Tongue (tissue), 3 donors: ENCODE measurements at places on chromosomes 3 and 15. TPM values are rescaled to one million over a fixed set of nuclear protein-coding genes. Genes with fewer than 3 reads are reported as not detected.

The PLCH1 gene
- 3.1 TPM for total RNA-seq

The MESP2 gene
- not detected for total RNA-seq

DNA sequence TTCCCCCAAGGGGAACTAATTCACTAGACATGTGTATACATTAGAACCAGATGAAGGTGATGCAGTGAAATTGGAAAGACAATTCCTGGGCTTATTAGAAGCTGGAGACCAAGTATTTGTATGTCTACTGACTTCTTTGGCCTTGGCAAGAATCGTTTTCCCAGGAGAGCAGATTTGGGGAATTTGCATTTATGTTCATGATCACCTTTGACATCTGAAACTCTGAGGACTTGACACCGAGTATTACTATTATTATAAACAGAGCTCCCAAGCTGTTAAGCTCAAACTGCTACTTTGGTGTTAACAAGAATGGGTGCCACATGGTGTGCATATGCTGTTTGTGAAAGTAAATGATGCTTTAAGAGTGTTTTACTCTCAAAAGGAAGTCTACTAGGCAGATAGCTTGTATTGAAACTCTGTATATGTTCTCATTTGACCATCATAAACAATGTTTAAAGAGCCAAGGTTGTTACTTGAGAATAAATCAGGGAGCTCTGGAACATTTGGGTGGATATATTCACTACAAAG lies 519.8 kb upstream of the GOLIM4 start:
- DNase-seq = no peak

The SPRED1 gene
- 64.1 TPM for total RNA-seq

- no peak for DNase-seq
These were observed 7.8 kb upstream of the FAM174B start for GRCh38 chr15:92663250-92663951.

GRCh38 chr3:45952456-45952855 lies 9.2 kb downstream of the CXCR6 start:
- no peak for DNase-seq

DNA sequence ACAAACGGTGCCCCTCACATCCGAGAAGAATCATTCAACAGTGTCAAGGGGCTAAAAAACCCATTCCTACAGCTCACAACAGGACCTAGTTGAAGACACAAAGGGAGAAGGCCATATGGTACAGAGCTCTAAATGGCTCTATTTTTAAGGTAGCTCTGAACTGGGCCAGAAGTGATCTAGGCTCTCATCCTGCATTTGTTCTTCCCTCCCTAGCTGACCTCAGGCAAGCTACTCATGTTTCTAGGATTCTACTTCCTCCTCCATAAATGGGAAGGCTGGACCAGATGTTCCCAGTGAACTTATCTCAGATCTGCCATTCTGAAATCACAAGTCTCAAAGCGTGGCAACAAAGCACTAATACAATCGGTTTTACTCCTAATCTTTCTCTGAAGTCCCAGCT lies 62.3 kb downstream of the CPNE4 start:
- DNase-seq = no peak

- no peak for DNase-seq
These were observed 426.5 kb downstream of the TBC1D5 start for GRCh38 chr3:17315897-17316296.

- DNase-seq = peak; percentile 44
These were observed 4.6 kb upstream of the APBA2 start for GRCh38 chr15:28881170-28881569.

DNA sequence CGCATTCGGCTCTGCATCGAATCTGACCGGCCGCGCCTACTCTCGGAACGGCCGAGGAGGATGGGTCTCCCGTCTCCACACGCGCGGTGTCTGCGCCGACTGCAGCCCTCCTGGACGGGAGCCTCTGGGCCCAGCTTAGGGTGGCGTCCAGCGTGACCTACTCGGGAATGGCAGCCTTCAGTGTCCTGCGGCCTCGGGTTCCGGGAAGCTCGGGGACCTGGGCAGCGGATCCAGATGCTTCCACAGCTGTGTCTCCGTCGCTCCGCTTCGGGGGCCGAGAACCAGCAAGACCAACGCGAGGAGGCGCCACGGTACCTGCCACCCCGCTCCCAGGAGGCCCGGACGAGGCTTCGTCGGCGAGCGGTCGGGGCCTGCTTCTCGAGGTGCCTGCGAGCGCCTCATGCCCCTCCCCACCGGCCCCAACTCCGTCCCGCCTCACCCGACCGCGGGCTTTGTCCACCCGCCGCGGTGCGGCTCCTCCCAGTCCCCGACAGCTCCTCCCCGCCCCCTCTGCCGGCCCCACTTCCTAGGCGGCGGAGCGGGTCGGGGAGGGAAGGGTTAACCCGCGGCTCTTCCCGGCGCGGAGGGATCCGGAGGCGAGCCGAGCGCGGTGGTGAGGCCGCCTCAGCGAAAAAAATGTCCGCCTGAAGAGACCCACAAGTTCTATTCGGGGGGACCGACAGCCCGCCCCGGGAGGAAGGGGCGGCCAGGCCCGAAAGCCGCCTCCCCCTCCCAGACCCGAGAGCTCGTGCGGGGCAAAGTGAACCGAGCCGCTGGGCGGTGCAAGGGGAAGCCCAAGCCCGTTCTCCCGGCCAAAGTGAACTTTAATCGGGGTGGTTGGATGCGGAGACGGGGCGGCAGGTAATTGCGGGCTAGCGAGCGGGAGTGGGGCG lies at the start of gene TCF12:
TCF12 (plus strand) TSS at position 599 of the 893 bp plus-strand sequence. CDS start 1,270 bp downstream, outside the sequence.
- peak; percentile 99 for DNase-seq

GRCh38 chr3:11204697-11205348 lies 50.5 kb downstream of the HRH1 start:
- DNase-seq = no peak

The DPH3 gene
- total RNA-seq = 16.5 TPM

DNA sequence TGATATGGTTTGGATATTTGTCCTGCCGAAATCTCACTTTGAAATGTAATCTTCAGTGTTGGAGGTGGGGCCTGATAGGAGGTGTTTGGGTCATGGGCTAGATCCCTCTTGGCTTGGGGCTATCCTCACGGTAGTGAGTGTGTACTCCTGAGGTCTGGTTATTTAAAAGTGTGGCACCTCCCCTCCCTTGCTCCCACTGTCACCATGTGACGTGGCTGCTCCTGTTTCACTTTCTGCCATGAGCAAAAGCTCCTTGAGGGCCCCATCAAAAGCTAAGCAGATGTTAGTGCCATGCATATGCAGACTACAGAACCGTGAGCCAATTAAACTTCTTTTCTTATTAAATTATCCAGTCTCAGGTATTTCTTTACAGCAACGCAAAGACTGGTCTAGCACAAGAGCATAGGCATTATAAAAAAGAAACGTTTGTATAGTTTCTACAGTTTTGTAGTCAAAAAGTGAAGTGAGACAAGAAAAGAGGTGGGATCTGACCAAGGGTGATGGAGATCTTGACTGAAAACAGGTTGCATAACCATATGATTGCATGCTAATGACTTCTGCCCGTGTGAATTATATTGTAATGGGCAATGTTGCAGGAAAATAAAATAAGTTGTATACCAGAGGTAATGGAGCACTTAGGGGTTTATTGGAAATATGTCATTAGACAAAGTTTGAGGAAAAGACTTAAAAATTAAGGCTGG lies 28.5 kb upstream of the CLASP2 start:
- no peak for DNase-seq

- DNase-seq = peak; percentile 83
These were observed 42.5 kb downstream of the MUC20 start for GRCh38 chr3:195763076-195763830.

- DNase-seq = no peak
These were observed 41.0 kb downstream of the ABHD2 start for GRCh38 chr15:89129123-89129815.

DNA sequence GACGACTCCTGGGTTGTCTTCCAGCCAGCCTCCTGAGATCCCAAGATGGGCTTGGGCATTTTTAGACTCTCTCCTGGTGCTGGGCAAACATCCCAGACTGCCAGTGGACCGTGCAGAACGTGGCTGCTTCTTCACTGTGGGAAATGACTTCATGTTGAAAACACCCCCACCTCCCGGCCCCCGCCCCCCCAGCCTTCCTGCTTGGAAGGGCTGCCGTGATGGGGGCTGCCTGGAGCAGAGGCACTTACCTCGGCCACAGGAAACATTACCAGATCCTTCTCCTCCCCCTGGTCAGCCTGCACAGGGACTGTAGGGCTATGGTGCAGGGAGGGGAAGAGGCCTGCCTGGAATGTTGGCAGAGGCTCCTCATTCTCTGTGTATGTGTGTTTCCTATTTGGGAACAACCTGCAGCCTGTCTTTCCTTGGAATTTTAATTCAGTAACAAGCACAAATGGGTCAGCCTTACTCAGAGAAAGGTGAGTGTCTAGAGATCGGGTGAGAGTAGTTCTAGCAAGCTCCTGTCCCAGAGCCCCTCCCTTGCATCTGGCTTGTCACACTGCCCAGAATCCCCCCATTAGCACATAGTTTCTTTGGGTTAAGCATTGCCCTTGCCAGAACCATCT lies 90.8 kb downstream of the ANP32A start:
- DNase-seq = peak; percentile 63

DNA sequence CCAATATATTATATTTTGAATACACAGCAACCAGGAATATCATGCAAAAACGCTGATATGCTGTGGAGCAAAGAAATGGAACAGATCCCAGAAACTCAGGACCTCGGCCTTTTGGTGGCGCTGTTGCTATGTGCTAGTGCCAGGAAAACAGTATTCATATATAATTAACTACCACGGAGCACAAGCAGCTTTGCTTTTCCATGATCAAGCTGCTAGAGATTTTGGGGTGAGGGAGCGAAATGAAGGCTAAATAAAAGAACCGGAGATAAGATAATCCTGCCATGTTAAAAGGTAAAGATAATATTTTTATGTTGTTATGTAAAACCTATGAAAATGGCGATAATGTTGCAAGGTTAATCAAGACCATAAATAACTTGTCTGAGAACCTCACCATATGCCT lies 157.7 kb upstream of the FAM3D start:
- peak; percentile 85 for DNase-seq

DNA sequence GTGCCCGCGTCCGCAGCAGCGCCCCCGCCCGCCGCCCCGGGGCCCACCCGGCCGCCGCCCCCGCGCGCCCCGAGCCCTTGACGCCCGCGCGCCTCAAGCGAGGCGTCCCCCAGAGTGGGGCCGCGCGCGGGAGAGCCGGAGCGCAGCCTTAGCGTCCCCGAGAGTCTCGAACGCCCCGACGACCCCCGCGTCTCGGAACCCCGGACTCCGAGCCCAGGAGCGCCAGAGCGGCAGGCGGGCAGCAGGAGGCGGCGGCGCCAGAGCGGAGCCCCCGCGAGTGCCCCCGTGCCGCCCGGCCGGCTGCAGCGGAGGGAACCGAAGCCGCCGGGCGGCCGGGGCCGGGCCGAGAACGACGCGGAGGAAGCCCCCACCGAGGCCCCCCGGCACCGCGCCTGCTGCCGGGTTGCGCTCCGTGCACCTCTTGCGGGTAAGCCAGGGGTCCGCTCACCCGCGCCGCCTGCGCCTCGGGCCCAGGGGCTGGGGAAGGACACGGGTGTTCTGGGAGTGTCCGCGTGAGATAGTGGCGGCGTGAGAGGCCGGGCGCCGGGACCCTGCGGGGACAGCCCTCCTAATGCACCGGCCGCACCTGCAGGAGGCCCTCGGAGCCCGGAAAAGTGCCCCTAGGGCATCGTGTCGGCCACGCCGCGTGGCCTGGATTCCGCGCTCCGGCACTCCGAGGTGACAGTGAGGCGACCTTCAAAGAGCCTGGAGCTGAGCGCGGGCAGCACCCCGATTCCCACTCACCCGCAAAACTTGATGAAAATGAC lies 52.0 kb upstream of the ULK4 start:
- DNase-seq = peak; percentile 56

The ITIH4 gene
- 10.1 TPM for total RNA-seq

GRCh38 chr3:11523572-11524101 lies 120.1 kb downstream of the VGLL4 start:
- DNase-seq = peak; percentile 59

The PGBD4 gene
- total RNA-seq = 1.3 TPM

The ERICH6 gene
- total RNA-seq = not detected

GRCh38 chr3:65836047-65836446 lies 202.7 kb downstream of the MAGI1 start:
- DNase-seq = no peak

- DNase-seq = peak; percentile 23
These were observed 9.4 kb downstream of the MUC4 start for GRCh38 chr3:195802261-195802701.

- DNase-seq = no peak
These were observed 21.8 kb upstream of the CA12 start for GRCh38 chr15:63403254-63403945.

The GOLGA6A gene
- not detected for total RNA-seq

GRCh38 chr15:68620721-68621527 lies 42.1 kb downstream of the CORO2B start:
- DNase-seq = peak; percentile 88

The CPOX gene
- 18.6 TPM for total RNA-seq

- peak; percentile 71 for DNase-seq
These were observed 10.7 kb downstream of the IGF1R start for GRCh38 chr15:98658831-98659699.

GRCh38 chr3:101861789-101862415 lies 12.6 kb downstream of the NFKBIZ start:
- no peak for DNase-seq

DNA sequence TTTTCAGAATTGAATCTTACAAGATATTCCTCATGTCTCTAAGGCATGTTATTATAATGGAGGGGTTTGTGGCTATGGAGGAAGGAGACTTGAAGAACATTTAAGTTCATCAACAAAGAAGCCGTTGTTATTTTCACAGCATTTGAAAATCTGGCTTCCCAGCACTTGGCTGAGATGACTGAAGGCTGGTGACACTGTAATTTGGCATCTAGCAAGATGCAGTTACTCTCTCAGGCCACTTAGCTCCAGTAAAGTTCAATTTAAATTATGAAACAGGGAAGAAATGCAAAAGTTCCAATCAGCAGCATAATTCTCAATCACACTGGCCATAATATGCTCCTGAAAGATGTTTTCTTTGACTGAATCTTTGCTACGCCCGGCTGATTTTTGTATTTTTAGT lies 139.4 kb upstream of the NUDT16 start:
- peak; percentile 15 for DNase-seq

DNA sequence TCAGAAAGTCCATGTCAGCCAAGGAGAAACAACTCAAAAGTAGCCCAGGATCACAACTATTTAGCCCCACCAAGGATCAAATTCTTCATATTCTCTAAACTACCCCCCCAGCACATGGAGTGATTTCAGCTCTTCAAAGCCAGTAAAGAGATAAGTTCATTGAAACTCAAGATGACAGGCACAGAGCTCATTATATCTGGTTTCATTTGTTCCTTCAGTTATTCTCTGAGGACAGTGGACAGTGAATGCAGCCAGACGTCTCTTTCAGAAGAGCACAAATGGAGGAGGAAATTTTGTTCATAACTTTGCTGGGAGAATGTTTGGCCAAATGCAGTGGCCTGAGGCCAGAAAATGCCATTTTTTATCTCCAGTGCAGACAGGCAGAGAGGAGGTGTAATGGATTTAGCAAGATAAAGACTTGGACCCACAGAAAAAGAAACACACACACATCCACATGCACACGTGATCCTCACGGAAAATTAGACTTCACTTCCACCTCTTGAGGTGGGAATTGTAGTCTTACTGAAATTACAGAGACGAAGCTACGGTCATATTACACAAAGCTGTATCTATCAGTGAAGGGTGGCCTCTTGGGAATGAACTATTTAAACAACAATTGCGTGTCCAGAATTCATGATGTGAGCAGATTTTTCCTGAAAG lies 64.6 kb downstream of the HES1 start:
- DNase-seq = no peak
